ENCODE measurements at places on chromosomes 6 and 20.

- no peak for DNase-seq
Measured at GRCh38 chr6:142705054-142705453, 239.9 kb downstream of the HIVEP2 start.

- no peak for DNase-seq
Measured at GRCh38 chr20:32600681-32601237, 15.6 kb upstream of the NOL4L start.

DNA sequence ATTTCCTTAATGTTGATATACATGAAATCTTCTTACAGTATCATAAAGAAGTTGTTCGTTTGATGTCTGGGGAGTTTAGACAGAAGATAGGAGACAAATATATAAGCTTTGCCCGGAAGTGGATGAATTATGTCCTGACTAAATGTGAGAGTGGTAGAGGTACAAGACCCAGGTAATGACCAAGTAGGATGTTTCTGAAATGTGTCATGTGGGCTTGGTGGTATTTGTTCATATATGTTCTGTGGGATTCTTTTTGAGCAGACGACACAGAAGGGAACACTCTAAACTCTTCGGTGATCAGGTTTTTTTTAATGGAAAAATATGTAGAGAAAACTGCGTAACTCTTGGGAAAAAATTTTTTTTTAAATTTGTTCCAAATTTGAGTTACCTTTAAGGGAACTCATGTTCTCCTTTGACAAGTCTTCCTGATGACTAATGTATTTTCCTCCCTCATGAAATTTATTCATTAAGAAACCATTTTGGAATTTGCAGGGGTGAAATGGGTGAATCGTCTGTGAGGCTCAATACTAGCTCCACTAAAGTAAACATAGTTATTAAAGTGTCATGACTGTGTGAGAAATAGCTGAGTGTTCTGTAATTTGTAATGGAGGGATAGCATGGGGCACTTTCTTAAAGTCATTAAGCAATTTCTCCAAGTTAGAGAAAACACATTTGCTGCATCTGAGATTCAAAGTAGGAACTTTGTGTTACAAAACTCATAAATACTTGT lies 100.6 kb downstream of the MAP3K4 start:
- no peak for DNase-seq

- DNase-seq = no peak
Measured at GRCh38 chr6:26034905-26035304, 52.3 kb upstream of the HFE start.

GRCh38 chr20:50932691-50933280 lies 1.5 kb upstream of the ADNP start:
- DNase-seq = no peak

DNA sequence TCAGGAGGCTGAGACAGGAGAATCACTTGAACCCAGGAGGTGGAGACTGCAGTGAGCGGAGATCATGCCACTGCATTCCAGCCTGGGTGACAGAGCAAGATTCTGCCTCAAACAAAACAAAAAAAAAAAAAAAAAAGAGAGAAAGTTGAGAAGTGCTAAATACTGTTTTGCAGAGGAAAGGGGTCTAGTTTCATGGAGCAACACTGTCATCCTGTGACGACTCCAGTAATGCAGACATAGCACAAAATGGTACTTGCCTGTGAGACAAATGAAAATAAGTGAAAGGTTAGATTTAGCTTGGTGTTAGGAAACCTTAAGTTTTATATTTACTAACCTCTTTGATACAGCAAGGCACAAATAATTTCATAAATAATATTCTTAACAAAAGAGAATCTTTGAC lies 29.7 kb downstream of the CEP162 start:
- no peak for DNase-seq

- DNase-seq = no peak
Measured at GRCh38 chr20:49140834-49141233, 47.3 kb downstream of the STAU1 start.

- no peak for DNase-seq
Measured at GRCh38 chr6:124757560-124757959, 204.7 kb upstream of the RNF217 start.

DNA sequence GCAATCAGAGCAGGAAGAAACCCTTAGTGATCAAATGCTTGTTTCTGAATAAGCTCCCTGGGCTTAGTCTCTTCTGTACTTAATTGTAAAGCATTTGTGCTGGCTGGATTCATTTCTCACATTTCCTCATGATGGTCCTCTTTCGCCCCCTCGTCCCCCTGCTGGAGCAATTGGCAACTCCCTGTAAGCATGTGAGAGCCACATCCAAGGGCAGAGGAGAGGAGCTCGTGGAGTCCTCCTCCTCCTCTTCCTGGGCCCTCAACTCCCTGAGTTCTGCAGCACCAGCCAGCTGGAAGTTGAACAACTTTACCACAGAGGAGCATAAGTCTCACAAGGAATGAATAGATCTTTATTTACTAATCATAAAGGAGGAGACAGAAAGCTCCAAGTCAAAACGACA lies 12.6 kb downstream of the ANKEF1 start:
- DNase-seq = no peak

- DNase-seq = no peak
Measured at GRCh38 chr6:145028144-145028818, 707.0 kb downstream of the EPM2A start.

- DNase-seq = no peak
Measured at GRCh38 chr6:110355727-110356126, 2.4 kb downstream of the METTL24 start.

- no peak for DNase-seq
Measured at GRCh38 chr20:63309261-63310071, 16.5 kb downstream of the COL20A1 start.

GRCh38 chr6:56539527-56540105 lies 103.1 kb downstream of the DST start:
- no peak for DNase-seq

DNA sequence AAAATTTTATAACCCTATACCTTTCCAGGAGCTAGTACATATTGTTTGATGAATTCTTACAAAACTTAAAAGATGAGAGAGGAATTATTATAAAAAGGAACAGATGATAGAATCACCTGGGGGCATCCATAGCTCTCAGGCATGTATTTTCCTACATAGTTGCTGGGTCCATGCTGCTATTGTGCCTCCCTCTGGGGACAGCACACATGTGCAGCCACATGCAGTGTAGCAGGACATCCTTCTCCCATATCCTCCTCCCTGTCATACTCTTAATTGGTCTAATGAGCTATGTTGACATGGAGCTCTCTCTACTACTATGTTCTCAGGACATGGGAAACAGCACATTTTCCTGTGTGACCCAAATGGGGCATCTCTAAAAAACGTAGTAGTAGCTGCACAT lies 898.2 kb upstream of the MAP3K7 start:
- DNase-seq = no peak

GRCh38 chr20:8562356-8562755 lies 430.3 kb downstream of the PLCB1 start:
- DNase-seq = peak; percentile 7

- DNase-seq = no peak
Measured at GRCh38 chr6:161568885-161569456, 295.1 kb upstream of the AGPAT4 start.

DNA sequence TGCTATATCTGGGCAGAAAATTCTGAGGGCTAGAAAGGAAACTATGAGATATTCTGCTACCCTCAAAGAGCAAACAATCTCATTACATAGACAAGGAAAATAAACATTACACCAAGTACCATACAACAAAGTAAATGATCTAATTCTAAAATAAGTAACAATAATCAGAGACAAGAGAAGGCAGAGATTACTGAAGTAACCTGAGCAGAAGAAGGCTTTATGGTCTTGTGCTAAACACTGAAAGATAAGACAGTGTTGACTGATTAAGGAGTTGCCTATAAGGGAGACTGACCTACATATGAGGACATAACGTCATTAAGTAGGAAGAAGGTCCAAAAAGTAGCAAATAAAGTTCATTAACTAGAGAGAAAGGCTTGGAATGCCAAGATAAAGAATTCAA lies 134.2 kb downstream of the MTFR2 start:
- DNase-seq = no peak

DNA sequence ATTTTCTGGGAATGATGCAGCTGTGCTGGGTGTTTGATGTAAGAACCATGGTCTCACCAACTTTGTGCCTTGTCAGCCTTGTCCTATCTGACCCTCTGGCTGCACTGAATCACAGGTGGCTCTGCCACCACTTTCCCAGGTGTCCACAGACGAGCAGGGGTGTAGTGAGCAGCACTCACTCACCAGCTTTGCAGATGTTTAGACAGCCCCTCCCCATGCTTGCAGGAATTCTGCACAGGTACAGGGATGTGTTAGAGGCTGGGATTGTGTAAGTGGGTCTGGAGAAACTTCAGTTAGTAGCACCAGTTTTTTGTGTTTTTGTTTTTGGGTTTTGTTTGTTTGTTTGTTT lies 88.2 kb upstream of the NAA20 start:
- DNase-seq = no peak

- DNase-seq = no peak
Measured at GRCh38 chr6:155221086-155221485, 42.7 kb upstream of the CLDN20 start.

GRCh38 chr6:149393002-149393679 lies 6.9 kb upstream of the SUMO4 start:
- no peak for DNase-seq

DNA sequence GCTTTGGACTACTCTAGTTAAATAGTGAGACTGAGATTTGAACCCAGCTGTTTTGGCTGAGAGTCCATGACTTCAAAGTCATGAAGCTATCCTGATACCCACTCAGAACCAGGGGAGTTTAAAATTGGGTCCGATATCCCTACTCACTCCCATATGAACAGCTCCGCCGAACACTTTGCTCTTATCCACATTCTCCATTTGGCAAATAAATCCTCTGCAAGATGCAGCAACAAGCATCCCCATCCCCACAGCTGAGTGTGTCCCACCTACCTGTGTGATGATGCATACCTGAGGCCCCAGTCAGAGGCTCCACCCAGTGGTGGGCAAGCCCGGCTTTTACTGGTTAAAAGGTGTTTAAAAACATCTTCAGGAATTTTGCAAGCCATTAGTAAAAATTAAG lies 108.3 kb upstream of the SLC24A3 start:
- no peak for DNase-seq

DNA sequence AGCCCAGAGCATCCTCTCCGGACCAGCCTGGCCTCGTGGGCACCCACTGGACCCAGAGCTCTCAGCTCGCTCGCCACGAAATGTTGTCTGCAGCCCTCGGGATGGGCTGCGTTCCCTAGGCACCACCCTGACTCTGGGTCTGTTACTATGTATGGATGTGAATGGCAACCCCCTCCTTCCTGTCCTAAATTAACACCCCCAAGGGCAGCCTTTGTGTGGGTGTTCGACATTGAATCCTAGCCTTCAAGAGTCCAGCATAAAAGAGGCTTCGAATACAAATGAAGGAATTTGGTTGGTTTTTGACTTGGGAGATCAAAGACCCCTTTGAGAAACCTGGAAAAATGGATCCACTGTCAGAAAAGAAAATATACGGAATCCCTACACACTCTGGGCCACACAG lies 86.1 kb downstream of the BMP7 start:
- no peak for DNase-seq

GRCh38 chr6:41373919-41374617 lies 38.7 kb downstream of the NCR2 start:
- DNase-seq = no peak

- no peak for DNase-seq
Measured at GRCh38 chr6:7391151-7391550, 1.5 kb downstream of the RIOK1 start.

- peak; percentile 31 for DNase-seq
Measured at GRCh38 chr20:40687384-40688128, 1.5 kb downstream of the MAFB start.

DNA sequence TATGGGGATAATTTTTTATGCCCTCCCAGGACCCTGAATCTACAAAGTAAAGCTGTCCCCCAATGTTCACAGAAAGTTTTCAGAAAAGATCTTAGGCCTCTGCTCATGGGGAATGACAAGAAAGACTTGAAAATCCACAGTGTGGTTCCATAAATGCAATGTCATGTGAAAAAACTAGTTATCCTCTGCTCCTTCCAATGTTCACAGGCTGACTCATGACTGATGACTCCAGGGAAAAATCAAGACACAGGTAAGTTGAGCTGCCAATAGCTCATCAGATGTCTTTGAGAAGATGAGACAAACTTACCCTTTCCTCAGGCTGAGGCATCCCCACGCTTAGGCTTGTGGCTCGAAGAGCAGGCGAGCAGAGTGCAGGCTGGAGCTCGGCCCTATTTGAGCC lies 14.8 kb upstream of the BCLAF1 start:
- no peak for DNase-seq

DNA sequence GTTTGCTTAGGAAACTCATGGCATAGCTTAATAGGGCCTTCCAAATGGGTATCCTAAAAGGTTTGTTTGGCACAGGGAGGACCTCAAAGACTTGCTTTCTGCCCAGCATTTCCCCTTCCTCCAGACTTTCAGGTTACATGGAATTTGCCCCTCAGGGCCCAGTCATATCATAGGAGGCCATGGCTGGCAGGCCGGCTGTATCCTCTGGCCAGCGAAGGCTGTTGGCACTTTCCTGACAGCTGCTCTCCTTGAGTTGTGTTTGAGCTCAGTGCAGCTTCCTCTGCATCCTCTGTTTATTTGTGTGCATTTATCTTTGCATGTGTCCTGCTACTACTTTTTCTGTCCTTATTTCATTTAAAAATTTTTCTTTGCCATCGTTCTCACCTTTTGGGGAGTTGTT lies 90.9 kb downstream of the ANKS1A start:
- no peak for DNase-seq

GRCh38 chr6:150238336-150238741 lies 95.5 kb downstream of the PPP1R14C start:
- DNase-seq = no peak

DNA sequence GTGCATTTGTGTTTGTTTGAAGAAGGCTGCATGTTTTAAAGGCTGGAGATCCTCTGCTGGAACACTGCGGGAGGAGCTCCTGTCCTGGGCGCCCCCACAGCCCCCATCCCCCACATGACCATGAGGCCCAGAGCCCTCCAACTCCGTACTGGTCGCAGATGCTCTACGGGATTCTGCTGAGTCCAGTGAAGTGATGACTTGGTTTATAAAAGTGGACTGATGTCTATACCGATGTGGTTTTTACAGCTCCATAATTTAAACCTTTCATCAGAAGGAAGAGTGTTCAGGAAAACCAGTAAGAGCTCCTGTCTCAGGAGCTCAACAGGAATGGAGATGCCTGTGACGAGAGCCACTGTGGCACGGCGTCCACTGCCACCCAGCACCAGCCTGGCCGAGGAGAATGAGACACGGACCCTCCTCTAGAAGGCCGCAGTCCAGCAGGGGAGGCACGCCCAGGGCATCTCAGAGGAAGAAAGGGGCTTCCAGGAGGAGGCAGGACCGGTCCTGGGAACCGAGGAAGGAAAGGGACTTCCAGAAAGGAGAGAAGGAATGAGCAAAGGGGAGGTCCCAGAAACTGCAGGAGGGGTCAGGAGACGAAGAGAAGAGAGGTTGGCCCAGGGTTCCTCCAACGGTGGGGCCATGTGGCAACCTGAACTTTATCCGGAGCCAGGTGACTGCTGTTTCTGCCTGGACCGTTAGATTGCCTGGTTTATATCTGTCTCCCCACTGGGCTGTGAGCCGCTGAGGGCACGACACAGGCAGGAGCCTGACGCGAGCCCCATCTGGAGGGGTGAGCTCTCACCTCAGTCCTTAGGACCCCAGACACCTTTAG lies 26.9 kb downstream of the BFSP1 start:
- DNase-seq = no peak
